ENCODE measurements at places on chromosomes 4 and X. TPM values are rescaled to one million over a fixed set of nuclear protein-coding genes. Genes with fewer than 3 reads are reported as not detected.
A peak's percentile ranks its signal among the peaks of the same experiment; 100 is the strongest.

The REELD1 gene
- total RNA-seq = not detected

GRCh38 chr4:7727749-7728148 is 211.9 kb downstream of the AFAP1 start:
- DNase-seq = no peak

GRCh38 chrX:37684973-37685372 is 618 bp upstream of the XK start:
- DNase-seq = no peak

The C4orf54 gene
- total RNA-seq = not detected

GRCh38 chr4:9919047-9919446 is 102.2 kb downstream of the SLC2A9 start:
- no peak for DNase-seq

DNA sequence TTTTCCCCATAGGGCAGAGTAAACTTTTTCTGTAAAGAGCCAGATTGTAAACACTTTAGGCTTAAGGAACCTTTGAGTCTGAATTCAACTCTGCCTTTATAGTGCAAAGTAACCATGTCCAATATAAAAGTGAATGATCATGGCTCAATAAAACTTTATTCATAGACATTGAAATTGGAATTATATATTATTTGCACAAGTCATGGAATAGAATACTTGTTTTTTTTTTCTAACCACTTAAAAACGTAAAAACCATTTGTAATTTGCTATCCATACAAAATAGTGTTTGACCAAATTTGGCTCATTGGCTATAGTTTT is 54.1 kb upstream of the MYOZ2 start:
- no peak for DNase-seq

GRCh38 chr4:763922-764321 is 58.3 kb downstream of the PCGF3 start:
- DNase-seq = no peak

DNA sequence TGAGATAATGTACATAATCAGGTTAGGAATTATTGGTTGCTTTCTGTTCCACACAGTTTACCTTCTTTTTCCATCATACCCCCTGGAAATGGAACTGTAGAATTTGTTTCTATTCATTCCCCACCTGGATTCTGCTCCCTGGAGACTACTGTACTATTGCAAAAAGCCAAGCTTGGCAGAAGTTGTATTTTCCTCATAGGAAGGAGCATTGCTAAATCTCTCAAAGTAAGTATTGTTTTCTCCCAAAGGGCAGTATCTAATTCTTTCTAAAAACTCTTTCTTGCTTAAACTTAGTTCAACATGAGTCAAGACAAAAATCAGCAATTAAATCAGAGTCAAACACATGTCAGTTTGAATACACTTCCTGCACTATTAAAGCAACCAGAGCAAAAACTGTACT is 136.2 kb downstream of the CDS1 start:
- no peak for DNase-seq

The MAP7D2 gene
- total RNA-seq = not detected

DNA sequence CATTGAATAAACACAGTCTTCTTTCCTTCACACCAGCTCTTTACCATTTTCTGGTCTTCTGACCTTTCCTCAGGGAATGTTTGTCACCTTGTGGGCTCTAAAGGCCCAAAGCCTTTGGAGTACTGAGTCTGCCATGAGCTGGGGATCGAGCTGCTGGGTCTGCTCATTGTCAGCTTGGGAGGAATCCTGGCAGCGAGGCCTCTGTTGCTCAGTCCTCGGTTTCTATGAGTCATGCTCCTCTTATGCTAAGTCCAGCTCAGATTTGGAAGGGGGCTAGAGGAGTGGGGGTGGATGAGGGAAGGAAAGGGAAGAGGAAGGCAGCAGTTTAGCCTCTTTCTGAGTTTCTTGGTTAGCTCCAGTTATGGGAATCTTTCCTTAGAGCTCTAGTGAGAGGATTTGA is 31.1 kb downstream of the NHSL2 start:
- DNase-seq = no peak

GRCh38 chrX:118627084-118627758 is 100.2 kb upstream of the IL13RA1 start:
- DNase-seq = peak; percentile 2

- no peak for DNase-seq
Observed at GRCh38 chrX:134963041-134963440, 27.8 kb upstream of the SMIM10 start.

DNA sequence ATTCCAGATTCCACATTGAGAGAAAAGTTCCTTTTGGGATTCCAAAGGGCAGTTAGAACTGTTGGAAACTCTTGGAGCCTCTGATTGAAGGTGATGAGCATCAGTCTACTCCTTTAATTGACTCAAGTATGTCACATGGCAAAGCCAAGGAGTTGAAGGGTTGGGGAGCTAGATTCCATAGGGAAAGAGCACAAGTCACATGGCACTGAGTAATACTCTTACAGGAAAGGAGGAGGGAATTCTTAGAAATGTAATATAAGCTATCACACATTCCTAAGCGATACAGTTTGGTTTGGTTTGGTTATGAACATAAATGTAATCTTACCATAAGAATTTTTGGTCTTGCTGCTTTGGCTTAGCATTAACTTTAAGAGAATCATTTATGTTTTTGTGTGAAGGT is 15.7 kb downstream of the SPCS3 start:
- DNase-seq = no peak

The PNCK gene
- not detected for total RNA-seq

The RNF128 gene
- not detected for total RNA-seq

The SPARCL1 gene
- not detected for total RNA-seq

GRCh38 chr4:40412866-40413795 is 78.0 kb downstream of the CHRNA9 start:
- DNase-seq = no peak

- DNase-seq = no peak
Observed at GRCh38 chr4:10762561-10762960, 78.0 kb upstream of the CLNK start.

- no peak for DNase-seq
Observed at GRCh38 chrX:16067886-16068515, 55.4 kb upstream of the GRPR start.

Data from OCI-LY7 (cell line).